ENCODE measurements at places on chromosomes 12 and 14.

DNA sequence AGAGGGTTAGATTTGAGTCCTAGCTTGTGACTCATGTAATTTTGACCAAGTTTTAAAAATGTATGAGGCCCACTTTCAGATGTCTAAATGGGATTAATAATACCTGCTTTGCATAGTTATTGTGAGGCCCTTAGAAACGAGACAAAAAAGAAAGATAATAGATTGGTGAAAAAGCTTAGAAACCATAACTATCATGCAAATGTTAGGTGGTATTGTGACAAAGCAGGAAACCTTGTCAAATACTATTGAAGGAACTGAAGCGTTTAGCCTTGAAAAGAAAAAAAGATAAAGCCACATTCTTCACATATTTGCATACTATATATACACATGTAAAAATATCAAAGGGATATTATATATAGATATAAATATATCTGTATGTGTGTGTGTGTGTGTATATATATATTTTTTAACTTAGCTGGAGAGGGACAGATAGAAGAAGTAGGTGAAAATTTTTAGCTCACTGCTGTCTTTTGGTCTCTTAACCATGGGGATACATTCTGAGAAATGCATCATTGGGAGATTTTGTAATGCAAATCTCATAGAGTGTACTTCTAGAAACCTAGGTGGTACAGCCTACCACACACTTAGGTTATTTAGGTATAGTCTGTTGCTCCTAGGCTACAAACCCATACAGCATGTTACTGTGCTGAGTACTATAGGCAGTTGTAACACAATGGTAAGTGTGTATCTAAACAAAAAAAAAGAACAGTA, 270.3 kb downstream of the CCDC91 start:
- DNase-seq = no peak

GRCh38 chr12:101794574-101794973, 36.2 kb downstream of the GNPTAB start:
- no peak for DNase-seq

DNA sequence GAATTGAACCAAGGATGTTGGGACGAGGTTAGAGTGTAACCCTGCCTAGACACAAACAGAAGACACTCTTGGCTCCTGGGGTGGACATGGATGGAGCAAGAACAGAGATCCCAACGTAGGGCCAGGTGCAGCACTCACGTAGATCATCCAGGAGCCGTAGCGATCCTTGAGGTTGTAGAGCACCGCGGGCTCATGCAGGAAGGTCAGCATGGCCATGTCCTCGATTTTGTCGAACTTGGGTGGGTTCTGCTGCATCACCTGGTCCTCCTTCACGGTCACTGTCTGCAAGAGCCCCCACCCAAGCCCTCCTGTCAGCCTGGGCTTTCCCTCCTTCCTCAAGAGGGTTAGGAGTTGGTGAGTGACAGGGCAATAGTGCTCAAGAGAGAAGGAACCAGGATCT, 2.5 kb downstream of the MYH7 start:
- DNase-seq = no peak

DNA sequence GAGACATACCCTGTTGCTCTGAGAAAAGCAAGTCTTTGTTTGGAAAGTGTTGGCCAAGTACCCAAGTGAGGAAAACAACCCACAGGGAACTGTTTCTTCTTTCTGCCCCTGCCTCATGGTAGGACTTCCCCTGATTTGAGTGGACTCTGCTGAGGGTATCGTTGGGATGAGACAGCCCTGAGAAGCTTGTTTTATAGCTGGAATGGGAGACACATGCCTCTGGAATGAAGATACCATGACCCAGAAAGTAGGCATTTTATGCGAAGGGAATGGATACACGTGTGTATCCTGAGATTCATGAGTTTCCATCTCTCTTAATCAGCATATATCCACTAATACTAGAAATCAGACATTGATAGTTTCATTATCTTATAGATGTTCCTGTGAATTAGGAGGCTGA, 382.3 kb downstream of the ATP23 start:
- no peak for DNase-seq

DNA sequence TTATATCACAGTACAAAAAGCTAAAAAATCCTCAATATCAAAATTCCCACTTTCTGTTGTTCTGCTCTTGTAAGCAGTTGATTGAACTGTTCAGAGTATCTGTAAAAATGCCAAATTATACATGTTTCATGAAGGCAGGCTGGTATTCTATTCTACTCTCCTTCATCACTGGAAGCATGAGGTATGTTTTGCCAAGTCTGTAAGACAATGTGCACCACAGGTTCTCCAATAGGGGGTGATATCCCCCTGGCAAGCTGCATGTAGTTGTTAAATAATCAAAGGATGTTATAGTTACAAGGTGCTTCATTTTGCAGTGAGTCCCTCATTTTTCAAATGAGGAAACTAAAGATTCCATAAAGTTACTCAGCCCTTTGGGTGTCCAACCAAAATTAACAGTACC, 15.1 kb upstream of the NEK9 start:
- DNase-seq = no peak

GRCh38 chr14:99688210-99688581, 4.1 kb downstream of the CYP46A1 start:
- DNase-seq = no peak

DNA sequence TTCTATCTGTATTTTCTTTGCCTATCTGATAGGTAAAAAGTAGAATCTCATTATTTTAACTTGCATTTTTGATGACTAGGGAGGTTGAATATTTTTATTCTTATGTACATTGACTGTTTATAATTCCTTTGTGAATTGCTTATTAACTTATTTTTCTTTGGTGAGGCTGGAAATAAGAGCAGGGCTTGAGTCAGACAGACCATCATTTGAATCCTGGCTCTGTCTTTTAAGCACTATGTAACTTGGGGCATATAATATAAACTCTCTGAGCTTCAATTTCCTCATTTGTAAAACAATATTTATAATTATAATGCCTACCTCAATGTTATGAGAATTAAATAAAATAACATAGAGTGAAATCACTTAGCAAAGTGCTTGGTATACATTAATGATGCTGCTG, 108.9 kb downstream of the MSRB3 start:
- DNase-seq = no peak

- no peak for DNase-seq
Observed at GRCh38 chr14:89221109-89221810, 195.8 kb downstream of the FOXN3 start.
